H7 (cell line): ENCODE measurements at places on chromosomes 1 and 21. TPM values are rescaled to one million over a fixed set of nuclear protein-coding genes. Genes with fewer than 3 reads are reported as not detected.
A peak's percentile ranks its signal among the peaks of the same experiment; 100 is the strongest.

The ACTN2 gene
- 0.74 and 0.83 TPM in 2 replicates for total RNA-seq

The UMODL1 gene
- 0.73 TPM in 1 of 2 replicates, not detected in the other for total RNA-seq

The CEP350 gene
- 22.2 and 41.0 TPM in 2 replicates for total RNA-seq

The C1orf116 gene
- 0.52 and 0.55 TPM in 2 replicates for total RNA-seq

DNA sequence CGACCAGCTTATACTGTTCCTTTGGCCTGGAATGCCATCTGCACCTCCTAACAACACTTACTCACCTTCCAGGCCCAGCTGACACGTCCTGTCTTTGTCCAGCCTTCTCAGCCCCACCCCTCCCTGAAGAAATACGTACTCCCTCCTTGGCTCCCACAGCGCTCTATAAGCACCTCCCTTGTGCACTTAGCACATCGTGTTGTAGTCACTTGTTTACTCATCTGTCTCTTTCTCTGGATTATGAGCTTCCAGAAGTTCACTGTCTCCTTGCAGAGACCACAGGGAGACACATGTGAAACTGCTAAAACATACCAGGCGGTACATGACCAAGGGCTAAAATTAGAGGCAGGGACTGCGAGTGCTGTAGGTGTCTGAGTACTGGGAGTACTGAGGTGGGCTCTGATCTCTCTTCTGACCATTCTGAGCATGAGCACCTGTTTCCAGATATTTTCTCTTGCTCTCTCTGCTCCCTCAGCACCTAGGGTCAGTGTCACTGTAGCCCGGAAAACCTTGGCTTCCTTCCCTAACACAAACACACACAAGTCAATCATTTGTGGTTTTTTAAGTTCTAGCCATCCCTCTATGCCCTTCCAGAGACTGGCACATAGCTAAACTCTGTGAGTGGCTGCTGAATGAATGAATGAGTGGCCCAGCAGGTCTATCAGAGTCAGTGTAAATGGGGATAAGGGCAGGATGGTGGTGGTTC is 5.1 kb downstream of the DCST1 start:
- no peak for DNase-seq

GRCh38 chr1:110339407-110340206 is 430 bp downstream of the RBM15 start:
- peak; percentile 75 for DNase-seq
